Posterior vena cava (tissue), 2 donors: ENCODE measurements at places on chromosomes 1 and 21.

GRCh38 chr1:93155335-93155734 lies 24.9 kb downstream of the TMED5 start:
- DNase-seq, result no peak

GRCh38 chr1:73593804-73594203 lies 604.2 kb downstream of the LRRIQ3 start:
- no peak for DNase-seq

DNA sequence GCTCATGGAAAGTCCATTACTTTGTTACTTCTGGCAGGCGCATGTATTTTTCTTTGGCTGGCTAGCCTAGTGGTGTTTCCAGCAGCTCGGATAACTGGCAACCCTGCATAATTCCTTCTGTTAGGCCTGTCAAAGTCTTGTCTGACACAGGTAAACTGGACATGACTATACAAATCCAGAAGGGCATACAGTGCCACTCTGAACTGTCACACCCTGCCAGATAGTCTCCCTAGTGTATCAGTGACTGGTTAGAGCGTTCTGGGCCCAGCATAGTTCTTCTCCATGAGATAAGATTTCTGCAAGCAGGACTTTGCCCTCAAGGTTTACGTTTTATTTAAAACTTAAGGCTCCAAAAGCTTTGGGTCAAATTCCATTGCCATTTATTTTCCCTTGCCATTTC lies 177.7 kb upstream of the GORAB start:
- no peak for DNase-seq

GRCh38 chr1:33837635-33838034 lies 26.2 kb upstream of the HMGB4 start:
- no peak for DNase-seq

DNA sequence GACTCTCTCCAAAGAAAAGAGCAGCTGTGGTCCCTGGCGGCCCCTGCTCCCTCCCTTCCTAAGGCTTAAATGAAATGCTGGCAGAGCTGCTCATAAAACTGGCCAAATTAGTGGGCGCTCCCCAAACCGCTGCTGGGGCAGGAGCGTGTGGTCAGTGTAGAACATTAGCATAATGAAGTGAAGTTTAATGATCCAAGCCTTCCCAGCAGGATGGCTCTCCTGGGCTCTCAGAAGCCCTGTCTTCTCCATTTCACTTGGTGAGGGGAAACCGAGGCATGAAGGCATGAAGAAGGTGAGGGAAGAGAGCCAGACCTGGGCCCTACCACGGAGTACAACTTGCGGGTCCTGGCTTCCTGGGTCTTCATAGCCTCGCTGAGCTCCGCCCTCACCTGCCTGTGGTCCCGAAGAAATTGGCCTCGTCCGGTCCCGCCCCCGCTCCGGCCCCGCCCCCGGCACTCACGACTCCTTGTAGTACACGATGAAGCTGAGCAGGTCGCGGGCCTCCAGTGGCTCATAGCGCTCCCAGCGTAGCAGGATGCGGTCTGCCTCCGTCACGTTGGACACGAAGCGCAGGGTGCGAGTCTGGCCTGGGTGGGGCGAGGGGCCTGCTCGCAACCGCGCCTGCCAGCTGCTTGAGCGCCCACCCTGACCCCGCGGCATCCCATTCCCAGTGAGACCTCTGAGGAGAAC lies 10.3 kb downstream of the INSRR start:
- no peak for DNase-seq

DNA sequence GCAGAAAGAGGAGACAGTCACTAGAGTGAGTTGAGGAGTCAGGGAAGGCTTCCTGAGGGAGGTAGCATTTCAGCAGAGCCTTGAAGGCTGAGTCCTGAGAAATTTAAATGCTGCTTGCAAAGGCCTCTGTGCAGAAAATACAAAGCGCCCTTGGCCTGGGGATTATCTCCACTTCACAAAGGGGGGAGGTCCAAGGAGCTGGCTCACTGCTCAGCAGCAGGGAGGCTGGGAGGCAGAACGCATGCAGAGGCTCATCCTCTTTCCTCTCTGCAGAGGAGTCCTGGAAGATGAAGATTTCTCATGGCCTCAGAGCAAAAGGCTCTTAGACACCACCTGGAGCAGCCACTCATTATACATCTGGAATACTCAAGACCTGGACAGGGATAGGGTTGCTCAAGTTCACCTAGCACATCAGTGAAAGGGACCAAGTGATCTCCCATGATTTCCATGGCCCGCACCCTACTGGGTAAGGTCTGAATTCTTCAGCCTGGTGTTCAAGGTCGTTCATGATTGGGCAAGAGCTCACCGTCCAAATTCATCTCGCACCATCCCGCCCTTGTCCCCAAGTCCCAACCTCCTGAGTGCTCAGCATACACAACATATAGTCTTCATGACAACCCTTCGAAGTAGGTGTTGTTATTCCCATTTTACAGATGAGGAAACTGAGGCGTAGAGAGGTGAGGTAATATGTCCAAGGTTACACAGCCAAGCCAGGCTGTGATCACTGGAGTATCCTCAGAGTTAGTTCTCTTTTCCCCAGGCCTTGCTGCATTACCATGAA lies 9.0 kb downstream of the SLC1A7 start:
- peak; percentile 26 for DNase-seq

DNA sequence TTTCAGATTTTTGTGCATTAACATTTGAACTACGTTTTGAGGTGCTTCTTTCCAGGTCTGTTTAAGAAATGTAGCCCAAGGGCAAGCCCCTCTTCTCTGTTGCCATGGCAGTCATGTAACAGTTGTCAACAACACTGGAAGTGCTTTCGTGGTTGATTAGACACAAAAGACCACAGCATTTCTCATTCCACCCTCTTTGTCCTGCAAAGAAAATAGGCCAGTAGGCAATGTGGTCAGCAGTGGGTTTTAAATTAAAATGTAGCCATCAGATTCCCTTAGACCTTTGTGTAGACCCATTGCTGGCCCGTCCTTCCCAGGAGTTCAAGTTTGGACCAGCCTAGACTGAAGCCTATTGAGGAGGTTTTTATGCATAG lies 35.4 kb downstream of the VANGL1 start:
- DNase-seq, result no peak

GRCh38 chr1:185961664-185962063 lies 227.5 kb downstream of the HMCN1 start:
- DNase-seq, result no peak

DNA sequence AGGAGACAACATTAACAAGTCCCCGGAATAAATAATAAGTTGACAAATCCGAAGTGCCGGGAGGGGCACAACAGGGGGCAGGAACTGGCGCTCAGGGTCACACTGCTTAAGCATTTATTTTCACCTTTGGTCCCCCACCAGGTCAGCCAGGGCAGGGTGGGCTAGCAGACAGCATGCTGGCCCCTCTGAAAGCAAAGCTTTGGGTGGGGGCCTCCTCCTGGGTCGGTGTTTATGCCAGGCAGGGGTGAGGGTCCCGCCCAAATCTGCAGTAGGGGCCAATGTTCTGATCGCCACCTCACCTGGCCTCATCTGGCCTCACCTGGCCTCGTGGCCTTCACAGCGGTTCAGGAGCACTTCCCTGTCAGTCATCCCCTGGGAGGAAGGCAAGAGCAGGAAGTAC lies 8.2 kb upstream of the FAM131C start:
- DNase-seq, result no peak

DNA sequence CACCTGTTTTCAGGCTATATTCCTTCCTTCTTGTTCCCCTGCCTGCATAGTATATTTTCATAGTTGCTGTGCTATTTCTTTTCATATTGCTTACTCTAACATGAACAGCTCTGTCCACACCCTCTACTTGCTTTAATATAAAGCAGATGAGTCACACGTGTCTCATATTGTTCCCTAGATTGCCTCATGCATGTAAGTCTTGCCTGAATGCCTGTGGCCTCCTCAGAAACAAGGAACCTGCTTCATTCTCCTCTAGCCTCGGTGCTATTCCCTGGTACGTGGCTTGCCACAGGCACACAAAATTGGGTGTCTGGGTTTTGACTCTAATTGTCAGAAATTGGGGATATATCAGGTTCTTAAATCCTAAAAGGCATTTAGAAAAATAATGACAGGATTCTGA lies 16.5 kb upstream of the PKP1 start:
- DNase-seq, result peak; percentile 6

DNA sequence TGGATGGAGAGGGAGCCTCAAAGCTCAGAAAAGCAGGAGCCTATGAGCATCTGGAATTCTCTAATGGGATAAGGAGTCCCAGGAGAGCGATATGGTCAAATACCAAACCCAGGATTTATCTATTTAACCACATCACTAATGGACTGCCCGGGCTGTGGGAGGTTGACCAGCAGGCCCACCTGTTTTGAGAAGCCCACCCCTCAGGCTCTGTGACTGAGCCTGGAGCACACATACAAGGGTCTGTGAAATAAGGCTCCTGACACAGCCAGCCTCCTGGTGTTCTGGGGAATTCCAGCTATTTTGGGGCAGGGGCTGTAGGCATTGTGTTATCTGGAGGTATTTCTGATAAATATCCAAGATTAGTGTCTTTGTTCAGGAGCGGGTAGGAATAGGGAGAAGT lies 132.0 kb upstream of the C1orf21 start:
- no peak for DNase-seq

GRCh38 chr1:9823943-9824701 lies at the start of gene CLSTN1:
CLSTN1 (minus strand) TSS chr1:9823965; CDS start chr1:9823733, 232 bp downstream.
- peak; percentile 96 for DNase-seq

DNA sequence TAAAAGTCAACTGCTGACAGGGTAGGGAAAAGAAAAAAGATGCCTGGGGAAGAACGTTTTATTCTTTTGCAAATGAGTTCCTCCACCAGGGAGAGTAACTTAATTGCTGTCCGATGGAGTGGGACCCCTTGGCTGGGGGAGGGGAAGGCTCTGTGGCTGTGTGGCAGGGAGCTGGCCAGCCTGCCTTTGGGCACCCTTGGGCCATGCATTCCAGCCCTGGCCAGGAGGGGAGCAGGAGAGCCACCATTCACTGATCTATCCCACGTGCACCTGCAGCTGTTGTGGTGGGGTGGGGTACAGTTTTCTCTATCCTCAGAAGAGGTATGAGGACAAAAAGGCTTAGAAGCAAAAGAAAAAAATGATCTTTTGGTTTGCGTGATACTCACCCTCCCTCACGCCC lies 116.9 kb downstream of the KCNK1 start:
- no peak for DNase-seq

DNA sequence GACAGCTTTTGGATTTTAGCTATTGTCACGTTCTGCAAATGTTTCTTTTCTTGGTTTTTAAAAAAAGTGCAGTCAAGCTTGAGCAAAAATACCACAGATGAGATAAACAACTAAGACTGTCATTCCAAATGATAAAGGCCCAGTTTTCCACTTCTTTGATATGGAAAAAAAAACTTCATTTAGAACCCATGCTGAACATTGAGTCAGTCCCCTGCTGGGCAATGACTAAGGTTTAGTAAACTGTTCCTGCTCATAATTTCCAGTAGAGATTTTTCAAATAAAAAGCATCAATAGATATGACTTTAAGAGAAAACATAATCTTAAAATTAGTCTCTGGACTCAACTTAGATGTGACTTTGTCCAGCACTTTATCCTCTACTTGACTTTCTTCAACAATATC lies 167.9 kb upstream of the C8B start:
- no peak for DNase-seq

DNA sequence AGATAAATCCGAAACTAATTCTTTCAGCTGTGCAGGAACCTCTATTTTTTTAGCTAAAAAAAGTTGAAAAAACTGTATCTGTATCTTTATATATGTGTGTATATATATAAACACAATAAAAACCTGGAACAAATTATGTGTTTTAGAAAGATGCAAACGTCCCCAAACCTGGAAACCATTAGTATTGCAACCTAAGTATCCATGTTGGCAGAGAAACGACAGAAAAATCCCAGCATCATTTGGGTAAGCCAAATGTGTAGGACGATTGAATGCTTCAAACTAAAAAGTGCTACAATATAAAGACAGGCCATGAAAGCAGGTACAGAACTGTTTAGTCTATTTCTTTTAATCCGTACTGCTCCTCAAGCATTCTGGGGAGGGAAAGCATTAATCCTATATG lies 87.9 kb downstream of the AHCTF1 start:
- DNase-seq, result no peak

GRCh38 chr1:234499119-234499942 lies 20.4 kb upstream of the TARBP1 start:
- peak; percentile 98 for DNase-seq

DNA sequence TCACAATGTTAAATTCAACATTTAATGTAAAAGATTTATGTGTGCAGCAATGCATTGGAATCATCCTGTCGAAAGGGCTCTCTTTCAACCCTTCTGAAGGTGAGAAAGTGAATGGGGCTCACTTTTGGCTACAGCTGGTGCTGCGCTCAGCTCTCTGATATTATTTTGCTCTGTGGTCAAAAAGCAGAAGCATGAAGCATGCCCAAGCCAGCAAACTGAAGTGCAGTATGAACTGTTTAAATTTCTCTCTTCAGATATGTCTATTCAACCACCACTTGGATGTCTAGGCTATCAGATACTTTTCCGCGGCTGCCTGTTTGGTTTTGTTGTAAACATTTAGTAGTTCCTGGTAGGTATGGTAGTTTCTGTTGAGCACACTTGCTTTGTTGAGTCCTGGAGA lies 216.9 kb upstream of the TMPRSS15 start:
- no peak for DNase-seq

DNA sequence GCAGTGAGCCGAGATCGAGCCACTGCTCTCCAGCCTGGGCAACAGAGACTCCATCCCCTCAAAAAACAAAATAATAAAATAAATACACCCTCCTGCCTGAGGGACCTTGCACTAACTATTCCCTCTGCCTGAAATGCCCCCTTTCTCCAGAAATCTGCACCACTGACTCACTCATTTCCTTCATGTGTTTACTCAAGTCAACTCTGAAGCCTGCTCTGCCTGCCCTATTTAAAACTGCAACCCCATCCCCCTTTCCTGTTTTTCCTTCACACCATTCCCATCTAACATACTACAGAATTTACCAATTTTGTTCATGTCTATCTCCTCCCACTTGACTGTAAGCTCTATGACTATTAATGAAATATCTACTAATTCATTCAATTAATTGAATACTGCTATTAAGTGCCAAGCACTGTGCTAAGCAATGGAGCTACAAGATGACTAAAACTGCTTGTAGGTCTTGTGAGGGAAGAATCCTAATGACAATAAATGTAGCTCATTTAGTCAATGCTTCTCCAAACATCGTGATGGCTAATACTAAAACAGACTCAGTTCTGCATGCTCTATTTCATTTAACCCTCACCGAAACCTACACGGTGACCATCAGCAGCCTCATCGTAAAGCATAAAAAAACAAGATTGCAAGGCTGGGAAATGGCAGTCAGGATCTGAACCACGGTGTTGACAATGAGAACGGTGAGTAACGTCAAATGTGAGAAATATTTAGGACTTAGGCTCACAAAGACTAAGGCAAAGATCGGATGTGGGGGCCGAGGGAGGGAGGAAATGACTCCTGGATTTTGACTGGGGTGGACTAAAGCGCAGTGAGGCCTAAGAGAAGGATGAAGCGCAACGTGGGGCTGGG lies 749 bp upstream of the TMEM39B start:
- DNase-seq, result no peak

GRCh38 chr1:71850936-71851335 lies 431.4 kb downstream of the NEGR1 start:
- DNase-seq, result no peak
